ENCODE measurements at places on chromosomes 1 and 21.

DNA sequence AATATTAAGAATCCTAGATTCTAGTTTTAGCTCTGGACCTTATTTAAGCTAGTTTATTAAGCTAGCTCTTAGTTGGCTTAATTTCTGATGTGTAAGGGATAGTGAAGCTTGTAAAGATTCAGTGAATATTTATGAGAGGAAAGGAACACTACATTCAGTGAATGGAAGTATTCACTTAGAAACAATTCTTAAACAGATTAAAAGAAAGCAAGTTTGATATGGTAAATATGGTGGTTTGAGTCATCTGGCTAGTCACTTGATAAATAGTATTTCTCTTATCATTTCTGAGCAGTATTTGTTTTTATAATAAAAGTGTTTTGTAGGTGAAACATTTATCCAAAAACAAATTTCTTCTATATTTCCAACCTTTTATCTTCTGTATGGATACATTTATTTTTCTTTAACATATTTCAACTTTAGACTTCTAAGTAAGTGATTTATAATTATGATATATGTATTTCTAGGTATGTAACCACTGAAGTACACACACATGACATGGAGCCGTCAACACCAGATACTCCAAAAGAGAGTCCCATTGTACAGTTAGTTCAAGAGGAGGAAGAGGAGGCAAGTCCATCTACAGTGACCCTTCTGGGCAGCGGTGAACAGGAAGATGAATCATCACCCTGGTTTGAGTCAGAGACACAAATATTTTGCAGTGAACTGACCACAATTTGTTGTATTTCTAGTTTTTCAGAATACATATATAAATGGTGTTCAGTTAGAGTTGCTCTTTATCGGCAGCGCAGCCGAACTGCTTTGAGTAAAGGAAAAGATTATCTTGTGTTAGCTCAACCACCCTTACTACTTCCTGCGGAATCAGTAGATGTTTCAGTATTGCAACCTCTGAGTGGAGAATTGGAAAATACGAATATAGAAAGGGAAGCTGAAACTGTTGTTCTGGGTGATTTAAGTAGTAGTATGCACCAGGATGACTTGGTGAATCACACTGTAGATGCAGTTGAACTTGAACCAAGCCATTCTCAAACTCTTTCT is 55.6 kb downstream of the SUCO start:
- DNase-seq, result no peak

DNA sequence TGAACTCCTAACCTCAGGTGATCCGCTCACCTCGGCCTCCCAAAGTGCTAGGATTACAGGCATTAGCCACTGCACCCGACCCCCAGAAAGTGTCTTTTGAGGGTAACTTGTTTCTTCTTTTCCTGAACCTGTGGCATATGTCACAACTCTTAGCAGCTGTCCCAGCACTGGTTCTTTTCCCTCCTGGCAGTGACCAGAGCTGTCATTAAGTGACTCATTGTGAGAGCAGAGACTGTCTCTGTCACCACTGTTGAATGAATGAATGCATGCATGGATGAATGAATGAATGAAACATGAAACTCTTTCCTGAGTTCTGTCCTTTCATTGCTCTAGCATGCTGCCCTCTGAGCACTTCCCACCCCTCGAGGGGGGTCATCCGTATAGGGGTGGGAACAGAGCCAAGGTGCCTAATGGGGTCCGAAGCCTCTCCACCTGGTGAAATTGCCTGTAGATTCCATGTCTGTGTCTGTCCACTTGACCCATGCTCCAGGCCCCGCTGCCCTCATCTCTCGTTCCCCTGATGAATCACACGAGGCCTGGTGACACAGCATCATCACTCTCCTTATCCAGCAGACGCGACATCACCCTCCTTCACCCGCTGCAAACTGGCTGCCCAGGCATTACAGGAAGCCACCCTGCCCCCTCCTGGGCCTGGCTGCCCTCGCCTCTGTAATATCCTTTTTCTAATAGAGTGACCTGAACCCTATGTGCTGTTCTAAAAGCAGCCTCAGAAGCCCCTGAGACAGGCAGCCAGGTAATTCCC is 75.0 kb downstream of the IGSF21 start:
- no peak for DNase-seq

- no peak for DNase-seq
Measured at GRCh38 chr1:119758584-119758983, 10.1 kb downstream of the HMGCS2 start.

GRCh38 chr1:165444897-165445370 is at the start of gene RXRG:
TSS of gene RXRG (minus strand) at chr1:165445126. CDS start at chr1:165444893, 233 bp downstream.
- DNase-seq, result no peak

- DNase-seq, result no peak
Measured at GRCh38 chr1:101174722-101175121, 62.1 kb upstream of the S1PR1 start.

DNA sequence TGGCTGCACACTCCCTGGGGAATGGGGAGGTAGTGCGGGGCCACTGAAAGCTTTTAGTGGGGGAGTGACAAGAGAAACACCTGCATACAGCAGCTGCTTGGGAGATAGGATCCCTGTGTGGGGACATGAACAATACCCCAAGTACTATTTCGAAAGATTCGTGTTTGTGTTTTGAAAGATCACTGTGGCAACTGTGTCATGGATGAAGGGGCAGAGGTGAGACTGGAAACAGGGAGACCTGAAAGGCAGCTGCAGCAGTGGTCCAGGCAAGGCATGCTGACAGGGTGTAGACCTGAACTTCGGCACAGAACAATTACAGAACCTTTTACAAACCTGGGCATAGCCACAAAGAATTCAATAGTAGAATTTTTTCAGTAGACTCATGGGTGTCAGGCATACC is 32.9 kb downstream of the TENT5C start:
- no peak for DNase-seq

GRCh38 chr1:229217716-229218115 is 53.2 kb upstream of the RAB4A start:
- DNase-seq, result no peak

- DNase-seq, result peak; percentile 98
Measured at GRCh38 chr1:58768971-58769808, 14.7 kb downstream of the JUN start.

- no peak for DNase-seq
Measured at GRCh38 chr1:151144474-151145303, 1.7 kb downstream of the SEMA6C start.

- peak; percentile 87 for DNase-seq
Measured at GRCh38 chr1:9233241-9233941, 1.2 kb upstream of the H6PD start.

DNA sequence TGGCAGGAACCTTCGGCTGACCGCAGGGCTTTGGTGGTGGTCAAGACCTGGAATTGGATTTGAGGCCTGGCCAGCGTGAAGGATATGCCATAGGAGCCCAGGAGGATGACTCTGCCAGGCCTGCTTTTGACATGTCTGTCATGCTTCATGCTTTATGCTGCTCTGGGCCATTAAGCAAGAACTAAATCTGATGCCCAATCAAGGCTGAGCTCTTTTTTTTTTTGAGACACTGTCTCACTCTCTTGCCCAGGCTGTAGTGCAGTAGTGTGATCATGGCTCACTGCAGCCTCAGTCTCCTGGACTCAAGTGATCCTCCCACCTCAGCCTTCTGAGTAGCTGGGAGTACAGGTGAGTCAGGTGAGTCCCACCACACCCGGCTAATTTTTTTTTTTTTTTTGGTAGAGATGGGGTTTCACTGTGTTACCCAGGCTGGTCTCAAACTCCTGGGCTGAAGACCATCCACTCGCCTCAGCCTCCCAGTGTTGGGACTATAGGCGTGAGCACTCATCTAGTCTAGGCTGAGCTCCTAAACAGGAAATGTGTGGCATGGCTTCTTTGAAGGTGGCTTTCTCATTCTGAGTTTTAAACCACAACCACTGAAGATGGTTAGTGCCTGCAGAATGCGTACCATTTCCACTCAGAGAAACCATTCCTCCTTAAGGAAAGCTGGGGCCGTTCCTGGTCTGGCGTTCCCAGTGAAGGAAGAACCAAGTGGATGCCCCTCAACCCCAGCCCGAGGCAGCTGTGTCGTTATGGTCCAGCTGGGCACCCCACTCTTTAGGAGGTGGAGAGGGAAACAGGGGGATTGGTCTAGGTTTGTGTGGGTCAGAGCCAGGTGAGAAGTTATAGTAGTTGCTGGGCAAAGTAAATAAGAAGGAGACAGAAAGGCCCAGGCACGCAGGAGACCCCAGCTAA is 34.2 kb upstream of the ATP5PO start:
- no peak for DNase-seq

DNA sequence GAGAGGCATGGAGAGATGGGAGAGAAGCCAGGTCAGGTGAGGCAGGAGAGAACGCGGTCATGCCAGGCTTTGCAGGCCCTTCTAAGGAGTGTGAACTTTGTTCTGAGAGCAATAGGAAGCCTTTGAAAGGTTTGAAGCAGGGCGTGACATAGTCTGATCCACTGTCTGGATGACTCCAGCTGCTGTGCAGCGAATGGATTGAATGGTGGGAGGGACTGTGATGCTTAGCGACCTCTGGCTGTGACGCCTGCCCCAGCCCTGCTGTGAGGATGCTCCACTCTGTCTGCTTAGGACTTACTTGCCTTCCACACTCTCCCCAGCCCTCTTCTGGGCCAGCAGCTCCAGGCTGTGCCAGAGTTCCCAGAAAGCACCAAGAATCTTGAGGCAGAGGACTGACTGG is 41.8 kb upstream of the POU3F1 start:
- no peak for DNase-seq

GRCh38 chr1:10598389-10598702 is 123.6 kb downstream of the PEX14 start:
- DNase-seq, result no peak

GRCh38 chr1:165218731-165219130 is 137.8 kb downstream of the LMX1A start:
- no peak for DNase-seq

- no peak for DNase-seq
Measured at GRCh38 chr1:158131217-158131616, 49.5 kb upstream of the CD1D start.

- DNase-seq, result no peak
Measured at GRCh38 chr1:74611887-74612286, 61.7 kb downstream of the ERICH3 start.

DNA sequence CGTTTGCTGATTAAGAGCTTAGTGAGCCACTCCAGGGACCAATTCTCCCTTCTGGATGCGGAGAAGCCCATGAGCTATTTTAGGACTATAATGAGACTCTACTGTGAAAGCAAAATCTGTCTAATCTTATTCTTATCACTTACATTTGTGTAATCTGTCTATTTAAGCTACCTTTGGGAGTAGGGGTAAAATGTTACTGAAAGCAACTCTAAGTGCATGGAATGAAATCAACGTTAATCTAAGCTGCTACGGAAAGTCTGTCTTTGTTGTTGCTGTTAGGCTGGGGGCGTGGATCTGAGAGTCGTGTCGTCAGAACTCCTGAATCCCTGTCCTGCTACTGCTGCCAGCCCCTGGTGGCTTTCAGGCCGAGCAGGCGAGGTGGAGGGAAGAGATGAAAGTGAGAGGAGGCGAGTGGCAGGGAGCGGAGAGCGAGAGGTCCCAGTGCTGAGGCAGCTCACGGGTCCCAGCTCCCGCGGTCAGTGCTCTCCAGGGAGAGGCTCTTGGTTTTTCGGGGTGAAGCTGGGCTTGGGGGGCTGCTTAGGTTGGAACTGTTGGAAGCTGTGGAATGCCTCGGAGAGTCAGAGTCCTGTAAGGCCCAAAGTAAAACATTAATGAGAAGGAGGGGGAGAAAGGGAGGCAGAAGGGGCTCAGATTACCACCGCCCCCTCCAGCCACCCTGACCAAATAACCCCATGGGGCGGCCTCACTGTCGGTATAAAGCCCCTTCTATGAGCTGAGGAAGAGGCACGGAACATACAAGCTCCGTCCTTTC is 53.9 kb downstream of the COQ8A start:
- no peak for DNase-seq

GRCh38 chr1:221328371-221328770 is 413.5 kb downstream of the DUSP10 start:
- no peak for DNase-seq

DNA sequence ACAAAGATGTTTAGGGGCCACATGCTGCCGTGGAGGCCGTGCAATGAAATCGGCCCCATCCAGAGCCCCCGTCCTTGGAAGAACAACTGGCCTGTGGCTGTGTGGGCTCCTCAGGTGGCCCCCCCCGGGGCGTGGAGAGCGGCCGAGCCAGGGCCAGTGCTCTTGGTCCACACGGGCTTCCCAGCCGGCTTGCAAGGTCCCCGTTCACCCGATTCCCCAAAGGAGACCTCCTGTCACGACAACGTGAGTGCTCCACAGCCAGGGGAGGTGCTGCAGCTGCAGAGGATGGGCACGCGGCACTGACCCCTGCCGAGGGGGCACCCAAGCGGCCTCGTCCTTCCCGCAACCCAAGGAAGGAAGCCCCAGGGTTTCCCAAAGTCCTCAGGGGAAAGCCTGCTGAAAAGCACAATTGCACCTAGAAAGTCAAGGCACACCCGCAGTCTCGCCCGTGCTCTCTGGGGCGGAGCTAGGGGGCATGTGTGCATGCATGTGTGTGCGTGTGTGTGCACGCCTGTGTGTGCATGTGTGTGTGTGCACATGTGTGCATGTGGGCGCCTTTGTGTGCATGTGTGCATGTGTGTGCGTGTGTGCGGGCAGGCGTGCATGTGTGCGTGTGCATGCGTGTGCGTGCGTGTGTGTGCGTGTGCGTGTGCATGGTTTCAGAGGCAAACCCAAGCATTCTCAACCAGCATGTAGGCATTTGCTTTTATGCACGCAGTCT is 48.2 kb downstream of the SLX9 start:
- no peak for DNase-seq

DNA sequence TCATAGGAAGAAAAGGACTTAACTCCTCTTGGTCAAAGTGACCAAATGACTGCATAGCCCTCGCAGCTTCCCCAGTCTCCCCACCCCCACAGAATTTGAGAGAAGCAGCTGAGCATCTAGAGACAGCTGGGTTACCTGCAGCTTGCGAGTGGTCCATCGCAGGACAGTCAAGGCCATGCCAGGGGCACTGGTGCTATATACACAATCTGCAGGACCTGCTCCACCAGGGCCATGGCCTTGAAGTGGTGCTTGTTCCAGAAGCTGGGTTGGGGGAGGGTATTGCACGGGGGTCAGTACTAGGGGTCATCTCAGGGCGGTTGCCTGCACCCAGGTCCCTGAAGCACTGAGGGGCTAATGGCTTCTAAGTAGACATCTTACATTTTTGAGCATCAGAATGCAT is 10.4 kb downstream of the MRTO4 start:
- DNase-seq, result no peak

- DNase-seq, result no peak
Measured at GRCh38 chr1:26084091-26084561, 16.7 kb upstream of the TRIM63 start.

GRCh38 chr1:11704194-11704529 is 12.7 kb downstream of the DRAXIN start:
- DNase-seq, result no peak

DNA sequence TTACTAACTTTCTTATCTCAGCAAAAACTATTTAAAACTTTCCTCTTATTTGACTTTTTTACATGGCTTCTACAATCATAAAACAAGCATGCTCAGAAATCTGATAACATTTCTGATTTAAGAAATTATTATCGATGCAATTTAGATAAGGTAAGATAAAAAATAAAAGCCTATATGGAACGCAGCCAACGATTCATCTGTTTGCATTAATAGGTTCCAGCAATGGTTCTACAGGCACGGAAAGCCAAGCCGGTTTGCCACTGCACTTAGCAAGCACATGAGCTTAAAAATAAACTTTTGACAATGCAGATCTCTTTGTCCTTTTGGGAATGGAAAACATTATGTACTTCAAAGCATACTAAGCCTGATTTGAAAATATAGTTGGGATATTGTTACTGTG is 77.5 kb upstream of the KCNK2 start:
- DNase-seq, result no peak

All from omental fat pad (tissue), 4 donors.